Esophagus squamous epithelium (tissue), 5 donors: ENCODE measurements at places on chromosomes 12 and 14.

- no peak for DNase-seq
Observed at GRCh38 chr12:92434607-92435025, 268.2 kb upstream of the PLEKHG7 start.

- no peak for DNase-seq
Observed at GRCh38 chr12:15679151-15679550, 110.0 kb downstream of the EPS8 start.

- DNase-seq: no peak
Observed at GRCh38 chr14:93716746-93717667, 71.3 kb downstream of the PRIMA1 start.

- no peak for DNase-seq
Observed at GRCh38 chr12:97616946-97617345, 154.3 kb downstream of the RMST start.

GRCh38 chr12:104588921-104589590 is 132.3 kb downstream of the CHST11 start:
- no peak for DNase-seq

- no peak for DNase-seq
Observed at GRCh38 chr12:20272801-20273200, 95.5 kb upstream of the PDE3A start.

DNA sequence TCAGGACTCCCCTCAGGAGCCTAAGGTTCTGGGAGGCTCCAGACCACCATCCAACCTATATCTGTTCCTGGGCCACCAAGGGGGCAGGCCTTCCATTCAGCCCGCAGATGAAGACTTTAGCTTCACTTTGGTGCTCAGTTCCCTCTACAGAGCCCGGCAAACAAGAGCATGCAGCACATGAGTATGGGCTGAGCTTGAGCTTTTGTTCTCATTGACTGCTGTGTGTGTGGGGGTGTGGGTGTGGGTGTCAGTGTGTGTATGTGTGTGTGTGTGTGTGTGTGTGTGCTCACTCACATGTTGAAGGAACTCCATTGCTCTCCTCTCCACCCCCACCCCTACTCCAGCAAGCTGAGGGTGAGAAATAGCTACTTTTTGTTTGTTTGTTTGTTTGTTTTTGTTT is 219.1 kb downstream of the ZFP36L1 start:
- DNase-seq: no peak

GRCh38 chr12:61857968-61858367 is 402.2 kb upstream of the USP15 start:
- no peak for DNase-seq

DNA sequence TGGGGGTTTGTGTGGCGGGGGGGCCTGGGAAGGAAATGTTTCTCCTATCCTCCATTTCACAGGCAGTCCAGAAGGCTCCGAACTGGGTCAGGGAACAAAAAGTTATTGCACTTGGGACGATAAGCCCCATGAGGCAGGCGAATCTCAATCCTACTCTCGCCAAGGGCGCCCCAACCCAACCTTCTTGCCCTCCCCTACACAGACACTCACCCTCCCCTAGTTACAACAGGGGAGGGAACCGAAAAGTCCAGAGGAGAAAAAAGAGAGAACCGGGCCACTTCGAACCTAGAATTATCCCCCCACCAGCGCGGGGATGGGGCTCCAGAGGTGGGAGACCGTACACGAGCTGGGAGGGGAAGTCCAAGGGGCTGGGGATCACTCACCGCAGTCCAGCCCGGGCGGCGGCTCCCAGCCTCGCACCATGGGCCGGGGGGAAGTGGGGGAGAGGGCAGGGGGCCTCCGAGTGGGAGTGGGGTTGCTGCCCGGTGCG is 357 bp downstream of the HOMEZ start:
- DNase-seq: no peak

DNA sequence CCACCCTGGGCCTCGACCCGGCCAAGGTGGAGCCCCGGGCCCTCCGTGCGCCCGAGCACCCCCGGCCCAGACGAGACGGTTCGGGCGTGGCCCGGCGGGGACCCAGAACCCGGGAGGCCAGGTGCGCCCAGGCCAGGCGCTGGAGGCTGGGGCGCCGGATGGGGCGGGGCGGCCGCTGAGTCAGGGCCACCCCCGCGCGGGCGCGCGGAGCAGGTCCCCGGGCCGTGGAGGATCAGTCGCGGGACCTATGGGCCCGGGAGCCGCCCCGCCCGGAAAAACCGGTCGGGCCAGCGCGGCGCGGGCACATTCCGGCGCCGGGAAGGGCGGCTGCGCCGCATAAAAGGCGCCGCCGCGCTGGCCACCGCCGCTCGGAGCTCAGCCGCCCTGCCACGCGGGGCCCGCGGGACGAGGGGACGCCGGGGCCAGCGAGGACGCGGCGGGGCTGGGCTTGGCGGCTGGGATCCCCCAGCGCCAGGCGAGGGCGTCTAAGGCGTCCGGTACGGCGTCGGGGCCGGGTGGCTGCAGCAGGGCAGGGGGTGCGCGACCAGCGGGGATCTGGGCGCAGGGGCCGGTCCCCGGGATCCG is 21.5 kb upstream of the KIF26A start:
- DNase-seq: no peak

GRCh38 chr14:94754391-94754942 is 15.4 kb downstream of the GSC start:
- no peak for DNase-seq

DNA sequence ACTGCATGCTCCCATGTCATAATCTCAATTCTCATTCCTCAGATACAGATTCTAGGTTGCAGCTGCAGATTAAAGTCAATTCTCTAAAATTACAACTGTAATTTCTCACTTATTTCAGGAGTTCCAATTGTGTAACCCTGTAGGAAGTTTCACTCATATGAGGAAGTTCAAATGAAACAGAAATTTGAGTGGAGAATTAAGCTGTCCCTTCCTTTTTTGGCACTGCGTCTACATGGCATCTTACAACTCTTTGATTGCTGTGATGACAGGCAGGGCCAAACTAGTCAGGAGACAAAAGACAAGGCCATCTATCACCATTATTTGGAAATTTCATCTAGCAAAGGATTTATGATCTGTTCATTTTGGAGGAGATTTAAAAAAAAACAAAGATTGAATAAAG is 13.3 kb upstream of the GRIP1 start:
- DNase-seq: no peak

DNA sequence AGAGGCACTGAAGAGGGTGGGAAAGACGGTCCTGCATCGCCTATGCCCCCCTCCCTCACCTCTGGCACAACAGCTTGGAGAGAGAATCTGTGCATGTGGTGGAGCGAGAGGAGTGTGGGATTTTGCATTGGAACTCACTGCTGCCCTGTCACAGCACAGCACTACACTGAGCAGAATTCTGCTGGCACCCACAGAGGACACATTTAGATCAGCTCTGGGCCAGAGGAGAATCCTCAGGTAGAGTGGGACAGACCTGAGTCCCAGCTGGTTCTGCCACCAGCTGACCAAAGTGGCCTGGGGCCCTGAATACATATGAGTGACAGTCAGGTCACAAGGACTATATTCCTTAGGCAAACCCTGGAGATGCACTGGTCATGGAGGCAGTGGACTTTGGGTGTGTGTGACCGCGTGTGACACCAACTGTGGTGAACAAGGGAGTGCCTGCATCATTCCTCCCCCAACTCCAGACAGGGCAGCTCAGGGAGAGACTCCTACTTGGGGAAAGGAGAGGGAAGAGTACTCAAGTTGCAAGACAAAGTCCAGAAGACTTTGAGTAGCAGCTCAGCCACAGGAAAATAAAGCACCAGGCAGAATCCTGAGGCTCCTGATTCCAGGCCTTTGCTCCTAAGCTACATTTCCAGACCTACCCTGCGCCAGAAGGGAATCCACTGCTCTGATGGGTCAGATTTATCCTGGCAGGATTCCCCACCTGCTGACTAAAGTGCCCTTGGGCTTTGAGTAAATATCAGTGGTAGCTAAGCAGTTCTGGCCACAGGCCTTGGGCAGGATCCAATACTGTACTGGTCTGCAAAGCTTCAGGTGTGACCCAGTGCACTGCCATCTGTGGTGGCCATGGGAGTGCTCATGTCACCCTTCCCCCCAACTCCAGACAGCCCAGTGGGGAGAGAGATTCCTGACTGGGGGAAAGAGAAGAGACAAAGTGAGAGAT is 10.6 kb upstream of the ACOT1 start:
- DNase-seq: no peak

DNA sequence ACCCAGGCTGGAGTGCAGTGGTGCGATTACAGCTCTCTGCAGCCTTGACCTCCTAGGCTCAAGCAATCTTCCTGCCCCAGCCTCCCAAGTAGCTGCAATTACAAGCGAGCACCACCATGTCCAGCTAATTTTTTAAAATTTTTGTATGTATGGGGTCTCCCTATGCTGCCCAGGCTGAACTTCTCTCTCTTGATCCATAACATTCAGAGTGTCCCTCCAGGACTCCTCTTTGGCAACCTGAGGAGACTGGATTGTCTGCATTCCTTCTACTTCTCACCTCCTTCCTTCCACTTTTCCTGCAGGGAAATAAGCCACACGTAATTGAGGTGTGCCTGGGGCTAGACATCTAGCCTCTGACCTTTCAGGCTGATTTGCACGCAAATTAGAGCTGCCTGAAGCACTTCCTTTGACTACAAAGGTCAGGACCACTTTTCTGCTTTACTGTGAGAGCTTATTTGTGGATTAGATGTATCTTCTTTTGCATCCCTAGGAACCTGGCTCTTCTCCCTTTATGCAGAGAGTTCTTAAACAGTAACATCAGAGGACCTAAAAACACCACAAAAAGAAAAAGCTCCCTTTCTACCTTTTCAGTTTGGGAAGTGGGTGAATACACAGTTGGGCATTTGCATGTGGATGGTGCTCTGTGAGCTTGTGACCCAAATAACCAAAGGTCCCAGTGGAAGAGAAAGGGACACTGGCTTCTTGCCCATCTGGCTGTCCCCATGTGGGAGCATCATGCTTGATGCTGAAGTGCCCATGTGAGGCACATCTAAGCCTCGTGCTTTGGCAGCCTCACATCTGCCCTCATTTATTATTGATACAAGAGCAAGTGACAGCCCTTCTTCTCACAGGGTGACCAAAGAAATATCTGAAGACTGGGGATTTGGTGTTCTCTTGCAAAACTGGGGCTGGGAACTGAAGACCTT is 33.5 kb downstream of the PYGL start:
- no peak for DNase-seq

DNA sequence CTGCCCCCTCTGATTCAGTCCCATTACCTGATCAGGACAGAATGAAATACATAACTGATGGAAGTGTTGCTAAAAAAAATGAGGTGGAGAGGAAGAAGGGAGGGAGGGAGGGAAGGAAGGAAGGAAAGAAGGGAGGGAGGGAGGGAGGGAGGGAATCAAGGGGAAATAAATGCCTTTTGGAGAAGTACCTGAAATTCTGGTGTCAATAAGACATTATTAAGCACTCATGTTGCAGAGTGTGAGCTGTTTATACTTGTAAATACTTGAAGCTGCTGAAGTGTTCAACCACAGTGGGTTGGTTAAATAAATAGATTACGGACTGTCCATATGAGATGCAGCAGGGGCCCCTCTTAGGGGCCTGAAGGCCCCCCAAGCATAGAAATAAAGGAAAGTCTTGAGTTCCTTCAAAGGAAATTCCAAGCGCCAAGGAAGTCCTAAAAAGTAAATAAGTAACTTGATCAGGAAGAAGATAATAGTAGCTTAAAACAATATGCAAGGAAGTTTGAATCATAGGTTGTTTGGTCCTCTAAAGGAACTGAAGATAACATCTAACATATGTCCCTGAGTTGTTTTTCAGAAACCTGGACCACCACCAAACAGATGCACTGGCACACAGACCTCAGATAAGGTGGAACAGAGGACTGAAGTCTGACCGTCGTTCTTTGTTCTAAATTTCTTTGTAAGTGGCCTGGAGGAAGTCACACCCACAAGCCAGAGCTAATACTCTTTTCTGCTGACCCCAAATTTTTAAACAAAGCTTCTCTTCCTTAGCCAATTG is 110.8 kb downstream of the SEC23A start:
- DNase-seq: no peak

DNA sequence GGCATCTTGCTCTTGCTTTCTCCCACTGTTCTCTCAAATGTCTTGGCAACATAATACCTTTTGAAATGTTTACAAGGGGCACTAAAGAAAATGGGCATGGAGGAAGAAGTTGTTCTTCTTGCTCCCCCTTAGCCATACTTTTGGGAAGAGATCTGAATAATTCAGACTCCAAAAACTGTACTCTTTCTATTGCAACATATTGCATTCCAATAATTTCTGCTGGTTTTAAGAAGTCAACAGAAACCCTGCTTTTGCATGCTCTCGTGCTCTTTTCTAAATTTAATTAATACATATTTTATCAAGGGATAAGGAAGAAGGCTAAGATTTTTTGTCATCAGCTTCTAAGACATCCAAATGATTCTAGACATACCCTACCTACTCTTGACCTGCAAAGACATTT is 409.9 kb upstream of the SOX5 start:
- no peak for DNase-seq

DNA sequence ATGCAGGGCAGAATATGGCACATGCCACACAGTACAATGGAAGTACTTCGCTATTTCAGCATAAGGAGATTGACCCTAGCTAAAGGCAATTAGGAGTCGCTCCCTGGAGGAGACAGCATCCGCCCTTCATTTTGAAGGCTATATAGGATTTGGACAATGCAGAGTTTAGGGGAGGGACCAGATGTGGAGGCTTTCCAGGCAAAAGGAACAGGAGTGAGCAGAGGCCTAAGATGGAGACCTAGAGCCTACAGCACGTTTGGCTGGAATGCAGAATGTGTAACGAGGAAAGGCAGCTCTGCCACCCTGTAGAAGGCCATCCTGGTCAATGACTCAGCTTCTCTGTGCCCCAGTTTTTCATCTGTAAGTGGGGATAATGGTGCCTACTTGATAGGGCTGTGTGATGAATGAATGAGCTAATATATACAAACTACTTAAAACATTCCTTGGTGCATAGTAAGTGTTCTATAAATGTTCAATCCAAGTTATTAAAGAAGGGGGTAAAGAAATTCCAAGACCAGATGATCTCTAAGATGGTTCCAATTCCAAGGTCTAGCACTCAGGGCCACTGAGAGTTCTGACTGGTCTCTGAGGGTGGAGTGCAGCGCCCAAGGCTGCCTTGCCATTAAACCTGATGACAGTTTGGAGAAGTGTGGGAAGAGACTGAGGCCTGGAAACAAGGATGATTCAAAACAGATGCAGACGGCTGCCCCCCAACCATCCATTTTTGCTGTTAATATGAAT is 54.3 kb upstream of the FRMD6 start:
- no peak for DNase-seq

DNA sequence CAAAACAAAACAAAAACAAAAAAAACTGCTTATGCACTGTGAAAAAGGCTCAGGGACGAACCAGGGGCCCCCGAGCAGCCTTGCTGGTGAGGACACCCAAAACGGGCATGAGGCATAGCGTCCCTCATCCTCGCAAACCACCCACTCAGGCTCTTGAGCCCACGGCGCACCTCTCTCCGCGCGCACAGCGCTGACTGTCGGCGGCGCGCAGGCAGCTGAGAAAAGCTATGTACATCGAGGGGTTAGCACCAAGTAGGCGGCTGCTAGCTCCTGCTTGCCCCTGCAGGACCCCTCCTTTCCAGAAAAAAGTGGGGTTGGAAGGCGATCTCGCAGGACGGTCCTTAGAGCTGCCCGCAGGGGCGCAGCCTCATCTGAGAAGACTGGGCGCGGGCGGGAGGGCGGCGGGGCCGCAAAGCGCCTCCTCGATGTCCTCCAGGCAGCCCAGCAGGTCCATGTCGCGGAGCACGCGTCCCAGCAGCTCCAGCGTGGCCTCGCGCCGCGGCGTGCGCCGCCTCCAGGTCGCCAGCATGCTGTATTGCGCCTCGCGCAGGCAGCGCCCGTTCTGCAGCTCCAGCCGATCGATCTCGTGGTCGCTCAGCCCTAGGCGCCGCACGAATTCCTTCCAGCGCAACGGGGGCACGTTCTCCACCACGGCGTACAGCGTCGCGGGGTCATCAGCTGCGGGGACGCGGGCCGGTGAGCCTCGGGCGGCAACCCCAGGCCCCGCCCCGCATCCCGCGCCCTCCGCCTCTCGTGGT is 12.8 kb downstream of the TNFRSF1A start:
- no peak for DNase-seq

- DNase-seq: no peak
Observed at GRCh38 chr12:97573901-97574300, 111.3 kb downstream of the RMST start.
